ENCODE measurements at places on chromosomes 3 and 15.

DNA sequence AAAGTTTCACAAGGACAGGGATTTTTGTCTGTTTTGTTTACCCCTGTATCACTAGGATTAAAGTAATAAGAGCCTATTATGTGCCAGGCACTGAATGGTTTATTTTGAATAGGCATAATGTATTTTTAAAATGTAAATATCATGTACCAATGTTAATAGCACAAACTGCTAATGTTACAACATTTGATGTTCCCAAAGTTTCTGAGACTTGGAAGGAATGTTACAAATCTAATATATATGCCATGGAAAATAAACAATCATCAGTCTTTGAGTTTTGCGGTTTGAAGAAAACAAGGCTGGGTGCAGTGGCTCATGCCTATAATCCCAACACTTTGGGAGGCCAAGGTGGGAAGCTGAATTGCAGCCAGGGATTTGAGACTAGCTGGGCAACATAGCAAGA is 159.4 kb downstream of the CDIN1 start:
- DNase-seq: no peak

- DNase-seq: peak; percentile 40
Measured at GRCh38 chr15:63860155-63860554, 26.4 kb upstream of the HERC1 start.

GRCh38 chr3:31505371-31506048 is 27.2 kb upstream of the STT3B start:
- no peak for DNase-seq

GRCh38 chr3:153166206-153166605 is 4.2 kb downstream of the RAP2B start:
- no peak for DNase-seq

- DNase-seq: no peak
Measured at GRCh38 chr3:64294771-64295170, 69.5 kb upstream of the PRICKLE2 start.

DNA sequence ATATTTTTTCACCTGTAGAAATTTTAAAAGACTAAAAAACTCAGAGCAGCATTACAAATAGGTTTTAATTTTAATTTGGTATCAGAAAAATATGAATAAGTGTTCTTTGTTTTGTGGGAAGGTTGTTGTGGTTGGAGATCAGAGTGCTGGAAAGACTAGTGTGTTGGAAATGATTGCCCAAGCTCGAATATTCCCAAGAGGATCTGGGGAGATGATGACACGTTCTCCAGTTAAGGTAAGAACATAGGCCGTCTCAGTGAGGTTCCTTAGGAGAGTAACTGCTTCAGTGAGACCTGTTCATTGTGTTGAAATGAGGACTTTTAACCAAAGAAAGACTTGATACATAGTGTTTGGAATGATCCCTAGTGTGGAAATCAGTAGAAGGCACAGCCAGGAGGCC is 44.8 kb downstream of the OPA1 start:
- no peak for DNase-seq

DNA sequence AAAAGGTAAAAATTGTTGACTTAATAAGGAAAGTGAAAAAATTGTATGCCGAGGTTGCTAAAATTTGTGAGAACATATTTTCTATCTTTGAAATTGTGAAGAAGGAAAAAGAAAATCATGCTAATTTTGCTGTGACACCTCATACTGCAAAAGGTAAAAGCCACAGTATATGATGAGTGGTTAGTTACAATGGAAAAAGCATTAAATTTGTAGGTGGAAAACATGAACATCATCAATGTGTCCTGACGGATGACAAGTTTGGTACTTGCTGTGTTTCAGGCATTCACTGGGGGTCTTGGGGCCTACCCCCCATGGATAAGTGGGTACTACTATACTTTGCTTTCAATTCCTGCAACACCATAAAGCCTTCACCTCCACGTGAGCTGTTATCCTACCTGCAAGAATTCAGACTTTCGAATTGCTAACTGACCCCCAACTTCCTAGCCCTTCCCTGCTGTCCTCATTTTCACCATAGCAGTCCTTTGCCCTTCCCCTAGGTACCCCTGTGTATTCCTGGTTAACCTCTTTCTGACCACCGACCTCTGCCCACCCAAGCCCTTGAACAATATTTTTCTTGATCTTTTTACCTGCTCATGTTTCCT is 62.4 kb downstream of the RAB7A start:
- peak; percentile 39 for DNase-seq

DNA sequence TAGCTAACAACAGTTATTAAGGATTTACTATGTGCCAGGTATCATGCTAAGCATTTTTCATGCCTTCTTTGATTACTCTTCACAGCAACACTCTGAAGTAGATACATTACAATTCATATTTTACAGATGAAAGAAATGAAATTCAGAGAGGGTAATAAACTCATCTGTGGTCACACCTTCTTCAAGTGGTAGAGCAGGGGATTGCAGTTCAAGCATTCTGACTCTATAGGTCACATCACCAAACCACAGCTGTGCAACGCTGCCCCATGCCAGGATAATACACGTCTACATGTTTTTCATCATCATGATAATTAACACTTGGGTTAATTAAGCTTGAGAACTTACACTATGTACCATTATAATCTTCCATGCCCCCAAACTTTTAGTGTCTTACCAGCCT is 98.5 kb downstream of the LRRC3B start:
- no peak for DNase-seq

GRCh38 chr3:12051586-12051985 is 47.4 kb downstream of the SYN2 start:
- no peak for DNase-seq

Measured in stimulated activated CD4-positive, alpha-beta T cell treated with anti-CD3 and anti-CD28 coated beads, Interleukin-2, amount 100 ng/mL, for 24 hours (primary cell).